Calu3 (cell line): ENCODE measurements at places on chromosomes 1 and 21.

- DNase-seq, result no peak
Measured at GRCh38 chr1:228669242-228669585, 66.1 kb upstream of the RHOU start.

GRCh38 chr1:77929806-77930205 lies 41.4 kb downstream of the NEXN start:
- no peak for DNase-seq

- no peak for DNase-seq
Measured at GRCh38 chr1:198086051-198086745, 70.6 kb upstream of the NEK7 start.

DNA sequence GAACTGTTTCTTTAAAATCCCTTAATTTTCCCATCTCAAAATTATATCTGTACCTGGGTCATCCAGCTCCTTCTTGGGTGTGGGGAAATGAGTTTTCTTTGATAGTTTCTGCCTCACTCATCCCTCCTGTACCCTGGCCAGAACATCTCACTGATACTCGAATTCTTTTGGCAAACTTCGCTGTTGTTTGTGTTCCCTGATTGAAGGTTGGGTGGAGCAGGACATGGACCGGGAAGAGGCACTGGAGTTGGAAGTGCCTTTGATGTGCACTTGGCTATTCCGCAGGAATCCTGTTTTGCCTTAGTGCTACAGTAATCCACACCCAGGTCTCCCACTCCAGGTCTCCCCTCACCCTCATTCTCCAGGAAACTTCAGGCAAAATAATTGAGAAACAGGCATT lies 11.2 kb downstream of the MINDY1 start:
- DNase-seq, result no peak

- DNase-seq, result no peak
Measured at GRCh38 chr1:54355931-54356679, 50.1 kb downstream of the SSBP3 start.

DNA sequence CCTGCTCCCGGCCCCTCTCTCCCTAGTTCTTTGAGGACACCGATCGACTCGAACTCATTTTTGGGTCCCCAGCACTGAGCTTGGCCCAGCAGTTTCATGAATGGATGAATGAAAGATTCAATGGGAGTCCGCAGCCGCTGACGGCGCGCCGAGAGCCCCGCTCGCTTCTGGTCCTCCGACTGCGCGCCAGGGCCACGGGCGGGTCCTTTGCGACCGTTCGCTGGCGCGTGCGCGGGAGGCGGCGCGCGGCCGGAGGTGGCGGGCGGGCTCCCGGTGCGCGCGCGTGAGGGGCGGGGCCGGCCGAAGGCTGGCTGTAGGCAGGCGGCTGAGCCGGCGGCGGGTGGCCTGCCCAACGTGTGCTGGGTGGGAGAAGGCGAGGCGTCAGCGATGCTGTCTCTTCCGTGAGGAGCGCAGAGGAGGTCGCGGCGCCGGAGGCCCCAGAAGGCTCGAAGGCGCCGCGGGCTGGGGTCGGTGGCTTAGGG lies at the start of gene MAST2:
MAST2 (plus strand) TSS at position 314 of the 482 bp plus-strand sequence. CDS start 284 bp downstream, outside the sequence.
- DNase-seq, result peak; percentile 95

DNA sequence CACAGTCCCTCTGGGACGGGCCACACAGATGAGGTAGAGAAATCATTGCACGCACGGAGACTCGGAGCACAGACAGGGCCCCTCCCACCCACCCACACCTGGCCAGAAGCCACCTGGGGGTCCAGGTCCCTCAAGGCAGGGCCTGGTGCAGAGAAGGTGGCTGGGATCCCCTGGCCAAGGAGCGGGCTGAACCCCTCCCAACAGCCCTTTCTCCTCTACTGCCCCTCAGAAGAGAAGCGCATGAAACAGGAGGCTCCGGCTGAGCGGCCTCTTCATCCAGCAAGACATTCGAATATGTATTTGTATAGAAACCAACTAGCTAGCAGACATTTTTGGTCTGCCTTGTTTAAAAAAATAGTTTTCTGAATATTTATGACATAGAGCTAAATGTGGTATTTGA lies 29.0 kb downstream of the WNT9A start:
- DNase-seq, result no peak

- no peak for DNase-seq
Measured at GRCh38 chr1:151135433-151136385, 10.7 kb downstream of the SEMA6C start.

GRCh38 chr21:28615276-28615675 lies 377.4 kb downstream of the LTN1 start:
- no peak for DNase-seq

DNA sequence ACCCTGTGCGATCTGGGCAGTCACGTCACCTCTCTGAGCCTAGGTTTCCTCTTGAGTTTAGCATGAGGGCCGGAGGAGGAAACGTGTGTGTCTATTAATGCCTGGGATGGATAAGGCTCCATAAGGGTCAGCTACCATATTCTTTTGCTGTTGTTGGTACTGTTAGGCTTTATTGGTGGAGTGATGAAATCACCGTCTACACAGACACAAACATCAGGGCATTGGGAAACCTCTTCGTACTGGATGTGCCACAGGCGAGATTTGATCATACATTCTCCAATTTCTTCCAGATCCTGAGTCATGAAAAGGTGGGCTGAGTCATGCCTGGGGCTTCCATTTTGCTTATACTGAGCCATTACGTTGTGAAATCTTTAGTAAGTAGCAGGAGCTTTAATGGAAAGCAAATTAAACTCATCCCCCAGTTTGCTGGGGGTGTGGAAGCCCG lies 24.9 kb upstream of the GRHL3 start:
- DNase-seq, result no peak

DNA sequence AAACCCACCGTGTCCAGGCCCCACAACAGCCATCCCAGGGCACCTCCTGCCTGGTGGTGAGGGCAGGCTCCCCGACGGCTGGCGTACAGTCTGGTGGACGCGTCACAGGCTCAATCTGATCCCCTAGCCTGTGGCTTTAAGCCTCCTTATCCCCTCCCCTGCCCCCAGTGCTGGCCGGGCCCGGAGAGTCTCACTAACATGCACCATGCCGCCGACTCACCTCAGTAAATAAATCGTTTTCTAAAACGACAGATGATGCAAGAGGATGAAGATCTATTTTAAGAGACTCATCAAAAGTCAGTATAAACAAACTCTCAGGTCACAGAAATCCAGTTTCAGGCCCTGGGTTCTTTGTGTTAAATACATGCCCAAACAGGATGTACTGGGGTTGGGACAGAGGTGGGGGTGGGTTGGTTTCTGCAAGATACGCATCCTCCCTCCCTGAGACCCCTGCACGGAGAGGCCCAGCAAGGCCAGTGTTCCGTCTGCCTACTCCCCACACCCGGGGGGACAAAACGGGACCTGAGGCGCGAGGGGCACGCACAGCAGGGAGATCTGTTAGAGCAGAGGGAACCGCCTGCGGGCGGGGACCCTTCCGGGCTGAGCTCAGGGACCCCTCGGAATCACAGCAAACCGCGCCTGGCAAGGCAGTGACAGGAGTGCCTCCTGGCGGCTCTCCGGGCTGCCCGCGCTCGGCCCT lies 3.1 kb downstream of the PANK4 start:
- DNase-seq, result no peak

DNA sequence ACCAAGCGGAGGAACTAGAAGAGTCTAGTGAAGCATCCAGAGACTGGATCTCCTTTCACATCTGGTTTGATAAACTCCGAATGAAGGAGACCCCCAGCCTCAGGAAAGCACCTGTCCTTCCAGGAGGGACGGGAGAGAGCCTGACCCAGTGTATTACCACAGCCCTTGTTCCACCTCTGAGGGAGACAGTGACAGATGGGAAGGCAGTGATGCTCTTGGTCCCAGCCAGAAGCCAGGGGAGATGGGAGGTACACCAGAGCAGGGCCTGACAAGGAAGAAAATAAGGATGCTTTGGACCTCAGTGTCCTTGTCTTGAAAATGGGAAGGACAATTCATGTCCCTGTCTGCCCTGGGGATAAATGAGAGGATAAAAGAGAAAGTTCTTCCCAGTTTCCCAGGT lies 3.5 kb downstream of the KLHDC7A start:
- no peak for DNase-seq

GRCh38 chr1:63643926-63644325 lies 50.7 kb downstream of the PGM1 start:
- DNase-seq, result peak; percentile 59
